ENCODE measurements at places on chromosomes 1 and 21.

GRCh38 chr1:233614173-233614742 lies 352 bp downstream of the KCNK1 start:
- no peak for DNase-seq

GRCh38 chr1:1892079-1892762 lies 1.3 kb upstream of the GNB1 start:
- no peak for DNase-seq

GRCh38 chr1:218537122-218537913 lies 192.2 kb downstream of the TGFB2 start:
- DNase-seq: no peak

DNA sequence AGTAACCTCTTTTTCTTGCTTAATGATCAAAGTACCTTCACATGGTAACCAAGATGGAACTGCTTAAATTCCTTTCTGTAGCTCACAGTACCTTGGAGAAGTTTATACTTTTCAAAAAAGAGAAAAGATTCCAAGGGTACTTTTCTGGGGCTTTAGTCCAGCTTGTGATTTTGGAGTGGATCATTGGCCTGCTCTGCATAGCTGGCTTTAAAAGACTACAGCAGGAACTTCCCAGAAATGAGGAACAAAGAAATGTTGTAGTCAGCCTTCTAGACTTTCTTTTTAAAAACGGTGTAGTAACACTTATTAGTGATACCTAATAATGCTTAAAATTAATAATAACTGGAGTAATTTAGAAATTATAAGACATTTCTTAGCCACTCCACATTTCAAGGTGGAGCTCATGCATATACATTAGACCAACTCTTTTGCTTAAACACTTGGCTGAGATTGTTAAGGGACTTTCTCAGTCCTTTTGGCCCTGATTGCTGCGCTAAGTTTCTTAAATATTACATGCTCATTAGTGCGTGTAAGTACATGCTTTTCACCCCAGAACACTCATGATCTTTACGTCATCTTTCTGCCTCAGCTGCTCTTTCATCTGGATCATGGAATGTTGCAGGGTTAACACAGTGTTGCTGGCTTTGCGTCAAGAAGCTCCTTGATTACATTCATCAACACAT lies 57.3 kb downstream of the SDCCAG8 start:
- no peak for DNase-seq

DNA sequence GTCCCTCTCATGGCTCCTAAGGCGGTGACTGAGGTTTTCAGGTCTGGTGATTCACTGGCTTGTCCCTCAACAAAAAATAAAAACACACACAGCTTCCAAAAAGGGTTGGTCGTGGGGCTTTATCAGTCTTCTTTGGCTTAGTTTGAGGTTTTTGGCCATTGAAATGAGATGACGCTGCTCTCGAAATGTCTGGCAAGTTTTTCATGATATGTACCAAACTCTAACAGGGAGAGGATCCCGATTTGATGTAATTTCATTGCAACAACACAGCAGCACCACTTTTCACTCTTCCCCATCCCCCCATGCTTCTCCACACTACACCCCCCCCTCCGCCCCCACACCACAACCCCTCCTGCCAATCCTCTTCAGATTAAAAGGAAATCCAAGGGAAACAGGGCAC lies 187.1 kb upstream of the NFIA start:
- no peak for DNase-seq

Data from RPMI7951 (cell line).